ENCODE measurements at places on chromosomes 5 and 9. TPM values are rescaled to one million over a fixed set of nuclear protein-coding genes. Genes with fewer than 3 reads are reported as not detected.

GPR151 gene
- 0.54 TPM for total RNA-seq

OTULINL gene
- total RNA-seq = 10.5 TPM

FGD3 gene
- total RNA-seq = 1.4 TPM

CDH12 gene
- total RNA-seq = 13.4 TPM

PCSK5 gene
- 10.8 TPM for total RNA-seq

PHF24 gene
- total RNA-seq = 156 TPM

DNA sequence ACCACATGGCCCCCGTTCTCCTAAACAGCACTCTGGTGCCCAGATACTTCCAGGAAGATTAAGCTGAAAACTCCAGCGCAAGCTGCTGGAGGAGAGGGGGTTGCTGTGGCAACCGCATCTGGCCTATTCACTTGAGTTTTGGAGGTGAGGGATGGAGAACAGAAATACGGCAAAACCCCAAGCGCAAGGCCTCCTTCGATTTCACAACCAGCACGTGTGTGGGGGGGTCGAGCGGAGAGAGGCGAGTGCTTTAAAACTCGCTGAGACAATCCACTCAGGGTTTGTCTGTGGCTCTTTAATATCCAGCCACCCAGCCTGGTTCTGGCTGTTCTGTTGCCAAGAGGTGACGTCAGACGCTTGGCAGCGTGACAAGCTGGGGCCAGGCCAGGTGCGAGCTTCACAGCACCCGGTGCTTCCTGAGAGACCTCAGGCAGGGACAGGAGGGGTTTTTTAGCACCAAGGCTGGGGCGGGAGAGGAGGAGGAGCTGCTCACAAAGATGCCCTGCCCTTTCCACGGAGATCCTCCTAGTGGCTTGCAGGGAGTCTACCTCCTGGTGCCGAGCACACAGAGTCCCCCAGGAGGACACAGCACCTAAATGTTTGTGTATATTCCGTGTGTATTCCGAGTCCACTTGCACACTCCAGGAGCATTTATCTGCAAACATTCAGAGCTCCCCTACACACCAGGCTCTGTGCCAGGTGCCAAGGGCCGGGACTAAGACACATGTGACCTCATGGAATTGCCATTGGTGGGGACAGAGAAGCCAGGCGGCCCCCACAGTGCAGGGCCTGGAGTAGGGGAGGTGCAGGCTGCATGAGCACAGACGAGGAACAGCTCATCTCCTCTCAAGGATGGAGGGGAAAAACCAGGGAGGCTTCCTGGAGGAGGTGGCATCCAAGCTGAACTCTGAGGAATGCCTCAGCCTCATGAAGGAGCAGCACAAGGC is 194.6 kb downstream of the OLFM1 start:
- peak; percentile 89 for DNase-seq

DNA sequence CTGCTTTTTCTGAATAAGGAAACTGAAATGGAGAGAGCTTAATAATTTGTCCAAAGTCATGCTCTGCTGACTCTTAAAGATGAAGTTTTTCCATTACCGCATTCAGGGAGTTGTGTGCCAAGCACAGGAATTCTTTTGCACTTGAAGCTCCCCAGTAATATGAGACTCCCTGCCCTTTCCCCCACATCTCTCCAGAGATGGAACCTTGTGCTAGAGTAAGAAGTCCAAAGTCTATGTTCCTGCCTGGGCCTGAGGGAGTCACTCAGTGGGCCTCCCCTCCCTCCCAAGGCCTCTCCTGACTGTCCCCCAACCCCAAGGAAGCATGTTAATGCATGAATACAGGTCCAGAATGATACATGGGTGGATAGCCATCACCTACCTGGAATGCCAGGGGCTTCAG is 173.3 kb upstream of the SEMA6A start:
- DNase-seq = no peak

DNA sequence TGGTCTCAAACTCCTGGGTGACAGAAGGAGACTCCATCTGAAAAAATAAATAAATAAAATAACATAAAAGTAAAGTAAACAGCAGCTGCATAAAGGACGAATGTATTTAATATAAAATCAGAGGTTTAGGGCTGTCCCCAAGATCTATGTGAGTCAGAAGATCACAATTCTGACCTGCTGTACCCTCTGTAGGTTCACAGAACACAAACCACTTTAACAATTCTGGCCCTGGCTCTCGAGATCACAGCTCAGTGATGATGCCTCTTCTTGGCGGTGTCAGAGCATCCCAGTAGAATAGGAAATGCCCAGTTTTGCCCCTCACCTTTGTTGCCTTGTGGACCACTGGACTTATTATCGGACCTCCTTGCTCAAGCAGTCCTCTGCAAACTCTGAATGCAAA is 380.9 kb downstream of the TLE1 start:
- DNase-seq = no peak

DNA sequence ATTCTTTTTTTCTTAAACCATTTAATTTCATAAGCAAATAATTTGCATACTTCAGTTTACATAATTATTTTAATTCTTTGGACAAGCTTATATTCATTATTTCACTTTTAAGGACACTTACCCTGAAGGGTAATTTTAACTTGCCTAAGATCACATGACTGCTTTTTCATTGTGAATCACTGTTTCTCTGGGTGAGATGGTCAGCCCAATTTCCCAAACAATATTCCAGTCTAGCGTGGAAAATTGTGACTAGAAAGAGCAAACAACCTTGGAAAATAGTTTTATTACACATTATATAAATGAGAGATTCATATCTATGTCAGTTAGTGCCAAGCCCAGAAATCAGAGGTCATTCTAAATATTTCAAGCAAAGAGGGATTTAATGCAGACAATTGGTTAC is 21.4 kb upstream of the JAKMIP2 start:
- no peak for DNase-seq

- peak; percentile 26 for DNase-seq
Observed at GRCh38 chr9:88388203-88388885, at the start of gene SPIN1. Gene SPIN1, plus strand, starts transcription at chr9:88388444. Its CDS starts 38,096 bp downstream, at chr9:88426540.

- no peak for DNase-seq
Observed at GRCh38 chr9:113651896-113652295, 188.4 kb downstream of the RGS3 start.

GRCh38 chr5:159819591-159820411 is 96.5 kb upstream of the ADRA1B start:
- no peak for DNase-seq

GRCh38 chr9:95116808-95117204 is 200.7 kb downstream of the FANCC start:
- DNase-seq = no peak

- DNase-seq = no peak
Observed at GRCh38 chr5:157713830-157714595, 17.2 kb upstream of the THG1L start.

GRCh38 chr5:104859437-104859836 is 1296.8 kb upstream of the NUDT12 start:
- no peak for DNase-seq

DNA sequence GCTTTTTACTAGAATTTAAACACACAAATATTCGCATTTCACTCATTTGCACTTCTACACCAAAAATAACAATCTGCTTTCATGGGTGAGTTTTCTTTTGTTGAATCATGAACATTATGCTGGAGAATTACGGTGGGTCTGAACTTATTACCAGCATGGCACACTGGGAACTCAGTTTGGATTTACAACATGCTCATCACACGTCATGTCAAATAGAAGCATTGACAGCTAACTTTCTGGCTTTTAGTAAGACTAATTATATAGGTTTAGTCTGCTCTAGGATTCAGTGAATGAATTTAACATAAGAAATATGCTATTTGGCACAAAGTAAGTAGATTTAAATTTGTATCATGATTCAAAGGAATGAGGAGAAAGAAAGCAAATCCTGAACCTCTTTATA is 290.4 kb downstream of the TMEM167A start:
- DNase-seq = no peak

GRCh38 chr9:99825172-99826046 is 3.7 kb downstream of the NR4A3 start:
- DNase-seq = no peak

DNA sequence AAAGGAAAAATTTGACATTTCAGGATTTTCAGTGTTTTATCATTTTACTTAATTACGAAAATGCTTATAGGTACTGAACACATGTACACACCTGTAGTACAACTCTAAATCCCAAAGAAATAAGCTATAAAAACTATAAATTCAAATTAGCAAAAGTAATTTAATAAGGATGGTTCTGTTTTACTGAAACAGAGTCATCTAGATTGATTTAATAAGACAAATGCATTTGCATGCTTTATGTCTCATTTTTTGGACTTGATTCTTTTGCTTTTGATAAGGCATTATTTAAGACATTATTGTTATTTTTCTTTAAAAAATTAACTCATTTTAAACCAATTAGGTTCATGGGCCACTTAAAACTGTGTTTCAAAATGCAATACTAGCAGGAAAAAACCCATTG is 201.2 kb downstream of the PIK3R1 start:
- no peak for DNase-seq

GRCh38 chr9:86974421-86974820 is 27.1 kb upstream of the GAS1 start:
- DNase-seq = no peak

- no peak for DNase-seq
Observed at GRCh38 chr5:140605879-140606278, 27.1 kb downstream of the CD14 start.
